ENCODE measurements at places on chromosomes 2 and 18. TPM values are rescaled to one million over a fixed set of nuclear protein-coding genes. Genes with fewer than 3 reads are reported as not detected.

Gene RPL37A
- polyA plus RNA-seq: 4,003 TPM

Gene C2orf15
- polyA plus RNA-seq: 2.0 TPM

Gene RAB31
- polyA plus RNA-seq: 192 TPM

Gene SERPINB2
- not detected for polyA plus RNA-seq

Gene DPP4
- polyA plus RNA-seq: 1.3 TPM

Gene FAM237A
- not detected for polyA plus RNA-seq

Gene TBC1D8
- 0.78 TPM for polyA plus RNA-seq

Gene FBXO36
- polyA plus RNA-seq: 0.63 TPM

Gene AMER3
- not detected for polyA plus RNA-seq

Gene SPR
- not detected for polyA plus RNA-seq

Gene DPYSL5
- not detected for polyA plus RNA-seq

Gene IL1F10
- polyA plus RNA-seq: not detected

Gene SCYGR4
- not detected for polyA plus RNA-seq

Gene TMEM163
- 1.2 TPM for polyA plus RNA-seq

Gene HRH4
- polyA plus RNA-seq: not detected

Gene ACMSD
- not detected for polyA plus RNA-seq

Gene DSEL
- not detected for polyA plus RNA-seq

Gene CCDC195
- not detected for polyA plus RNA-seq

Gene GALNT5
- not detected for polyA plus RNA-seq

Gene EHD3
- 31.8 TPM for polyA plus RNA-seq

Gene NT5C1B
- polyA plus RNA-seq: 0.55 TPM

Gene SCG2
- polyA plus RNA-seq: not detected

Gene PLGLB2
- polyA plus RNA-seq: not detected

Gene COBLL1
- polyA plus RNA-seq: 114 TPM

Gene ADRA2B
- polyA plus RNA-seq: not detected

Gene AMMECR1L
- polyA plus RNA-seq: 6.7 TPM

Gene BIN1
- 175 TPM for polyA plus RNA-seq

Gene C2orf78
- not detected for polyA plus RNA-seq

Gene NYAP2
- not detected for polyA plus RNA-seq

Gene CIAO1
- 83.5 TPM for polyA plus RNA-seq
